Stimulated activated CD4-positive, alpha-beta T cell treated with anti-CD3 and anti-CD28 coated beads, Interleukin-1b, Interleukin-23, amount 100 ng/mL, for 1 hour (primary cell): ENCODE measurements at places on chromosomes 5 and 9.

DNA sequence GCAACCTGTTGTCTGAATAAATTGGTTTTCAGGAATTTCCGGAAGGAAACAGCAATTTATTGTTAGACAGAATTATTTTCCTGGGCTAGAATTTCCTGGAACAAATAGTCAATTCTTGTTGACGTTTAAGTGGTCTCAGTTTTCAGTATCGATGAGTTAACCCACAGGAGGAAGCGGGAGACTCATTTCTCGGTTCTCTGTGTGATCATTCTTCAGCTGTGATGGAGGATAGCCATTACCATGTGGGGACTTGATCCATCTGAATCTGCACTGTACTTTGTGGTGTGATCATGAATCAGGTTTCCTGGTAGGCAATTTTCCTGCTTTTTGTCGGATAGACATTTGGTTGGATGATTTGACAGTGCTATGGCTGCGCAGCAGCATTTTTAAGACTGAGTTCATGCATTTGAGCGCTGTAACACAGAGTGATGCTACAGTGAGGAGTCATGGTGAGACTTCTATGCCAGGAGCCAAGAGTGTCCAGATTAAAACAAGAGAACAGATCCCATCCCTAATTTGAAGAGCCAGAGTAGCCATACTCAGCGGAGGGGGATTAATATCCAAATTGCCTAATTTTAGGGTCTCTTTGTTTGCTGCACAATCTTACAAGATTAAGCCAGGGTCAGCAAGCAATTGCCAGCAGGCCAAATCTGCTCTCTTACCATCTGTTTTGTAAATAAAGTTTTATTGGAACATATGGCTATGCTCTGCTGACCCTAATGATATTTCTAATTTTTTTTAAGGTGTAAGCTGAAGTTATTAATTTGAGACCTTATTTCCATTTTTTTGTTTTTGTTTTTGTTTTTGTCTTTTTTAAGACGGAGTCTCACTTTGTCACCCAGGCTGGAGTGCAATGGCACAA is 355.9 kb downstream of the RAB3C start:
- DNase-seq: no peak

DNA sequence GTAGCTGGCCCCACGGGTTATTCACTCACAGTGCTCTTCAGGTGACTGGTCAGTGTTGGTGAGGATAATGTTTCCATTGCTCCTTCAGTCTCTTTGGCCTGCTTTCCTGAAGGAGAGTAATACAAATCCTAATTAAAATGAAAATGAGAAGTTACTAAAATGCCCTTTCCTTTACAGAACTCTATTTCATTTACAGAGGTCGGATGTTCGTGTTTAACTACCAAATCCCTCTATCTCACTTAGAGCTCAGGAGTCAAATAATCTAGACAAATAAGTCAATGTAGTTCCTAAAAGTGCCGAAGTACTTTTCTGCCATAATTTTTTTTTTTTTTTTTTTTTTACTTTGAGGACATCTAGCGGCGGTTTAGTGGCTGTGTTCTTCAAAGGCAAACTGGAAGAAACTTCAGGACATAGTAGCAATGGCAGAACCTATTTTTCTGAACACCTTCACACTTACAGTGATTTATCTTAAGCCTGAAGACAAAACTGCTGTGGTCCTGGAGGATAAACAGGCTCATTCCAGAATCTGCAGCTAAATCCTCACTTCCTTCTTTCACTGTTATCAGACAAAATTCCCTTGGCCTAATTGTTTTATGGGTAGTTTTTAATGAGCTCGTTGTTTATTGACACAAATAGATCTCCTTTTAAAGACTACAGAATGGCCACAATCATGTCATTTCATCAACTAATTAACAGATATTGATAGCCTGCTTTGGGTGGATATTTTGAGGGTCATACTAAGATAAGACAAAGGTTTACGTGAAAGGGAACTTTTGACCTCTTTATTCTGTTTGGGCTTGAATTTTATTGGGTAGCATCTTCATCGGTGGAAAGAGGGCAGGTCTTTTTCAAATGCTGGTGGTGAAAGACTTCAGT is 207.6 kb upstream of the DMRTA1 start:
- DNase-seq: no peak

DNA sequence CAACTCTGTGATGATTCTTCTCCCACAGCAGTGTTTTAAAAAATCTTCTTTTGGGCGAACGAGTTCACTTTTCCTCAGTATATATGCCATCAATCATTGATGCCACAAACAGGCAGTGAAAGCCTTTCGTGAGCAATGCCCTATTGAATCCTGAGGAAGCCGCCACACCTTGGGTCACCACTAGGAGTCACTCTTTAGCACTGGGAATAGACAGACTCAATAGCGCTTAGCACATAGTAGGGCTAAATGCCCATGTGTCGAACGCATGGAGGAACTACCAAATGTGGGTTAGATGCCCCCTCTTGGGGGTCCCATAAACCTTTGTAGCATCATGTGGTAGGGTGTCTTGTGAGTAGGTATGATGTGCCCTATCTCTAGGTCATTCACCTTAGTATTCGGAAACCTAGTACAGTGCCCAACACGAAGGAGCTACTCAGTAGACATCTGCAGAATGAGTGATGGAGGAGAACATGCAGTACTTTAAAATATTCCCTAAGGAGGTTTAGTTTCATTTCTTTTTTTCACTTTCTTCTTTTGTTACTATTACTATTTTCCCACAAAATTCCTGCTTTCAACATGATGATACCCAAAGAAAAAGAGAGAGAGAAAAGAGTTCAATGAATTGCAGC is 603.7 kb downstream of the BNC2 start:
- DNase-seq: no peak

DNA sequence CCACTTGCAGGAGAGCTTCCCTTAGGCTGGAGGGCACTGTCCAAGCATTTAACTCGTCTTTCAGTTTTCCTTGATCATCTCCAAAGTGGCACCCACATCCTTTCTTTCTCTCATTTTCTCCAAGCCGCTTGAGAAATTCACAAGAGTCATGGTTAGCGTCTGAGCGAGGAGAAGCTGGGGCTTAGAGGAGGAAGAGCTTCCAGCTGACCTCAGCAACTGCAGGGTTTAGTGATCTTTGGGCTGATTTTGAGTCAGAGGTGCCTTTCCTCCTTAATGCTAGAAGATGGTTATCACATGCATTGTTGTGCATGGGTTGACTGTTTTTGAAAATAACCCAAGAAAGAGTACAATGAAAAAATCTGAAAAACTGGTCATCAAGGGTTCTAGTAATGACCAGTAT is 134.7 kb downstream of the GADD45G start:
- DNase-seq: no peak

DNA sequence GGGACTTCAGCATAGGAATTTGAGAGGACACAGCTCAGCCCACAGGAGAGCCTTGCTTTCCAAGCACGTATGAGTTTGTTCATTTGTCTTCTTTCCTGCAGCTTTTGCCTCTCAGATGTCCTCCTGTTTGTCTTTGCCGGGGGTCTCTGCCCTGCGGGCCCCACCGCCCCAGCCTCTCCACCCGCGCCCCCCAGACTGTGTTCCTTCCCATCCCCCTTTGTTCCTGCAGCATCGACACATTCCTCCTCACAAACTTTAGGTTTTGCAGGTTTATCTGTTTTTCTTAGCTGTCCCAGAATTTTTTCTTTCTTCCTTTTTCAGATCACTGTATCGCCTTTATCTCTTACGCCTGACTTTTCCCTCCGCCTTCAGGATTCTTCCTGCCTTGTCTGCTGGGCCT is 18.9 kb downstream of the UBE2QL1 start:
- DNase-seq: no peak

DNA sequence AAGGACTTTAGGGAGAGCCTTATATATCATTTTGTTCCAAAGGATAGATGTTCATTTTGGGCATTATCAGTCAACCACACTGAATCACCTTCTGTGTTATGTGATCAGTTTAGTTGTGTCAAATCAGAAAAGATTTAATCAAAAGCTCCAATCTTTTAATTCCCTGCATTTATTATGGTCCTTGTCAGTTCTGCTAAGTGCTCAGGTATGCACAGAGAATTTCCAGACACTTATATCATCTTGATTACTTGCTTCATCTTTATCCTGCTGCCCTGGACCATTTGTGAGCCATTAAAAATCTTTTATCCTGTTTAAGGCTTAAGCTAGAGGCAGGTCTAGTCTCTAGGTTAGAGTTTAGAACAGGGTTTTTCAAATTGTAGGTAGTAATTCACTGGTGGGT is 179.1 kb downstream of the CWC27 start:
- DNase-seq: no peak

GRCh38 chr5:74865804-74866595 is at the start of gene FAM169A:
Gene FAM169A (minus strand): TSS chr5:74866387. CDS start chr5:74841676, 24,711 bp downstream.
- no peak for DNase-seq

DNA sequence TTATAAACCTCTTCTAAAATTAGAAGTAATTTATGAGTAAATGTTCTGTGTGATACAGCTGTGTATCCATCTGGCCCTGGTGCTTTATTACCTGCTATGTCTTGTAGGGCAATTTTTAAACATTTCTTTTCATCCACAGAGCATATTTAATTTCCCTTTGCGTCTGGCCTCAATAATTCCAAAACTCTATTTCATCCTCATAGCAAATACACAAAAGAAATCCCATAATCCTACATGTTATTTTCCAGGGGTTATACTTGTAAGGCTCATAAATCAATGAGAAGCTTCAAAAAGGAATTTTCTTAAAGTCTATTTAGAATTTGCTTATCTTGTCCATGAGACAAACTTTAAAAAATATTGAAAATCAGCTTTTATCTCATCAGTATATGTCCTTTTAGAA is 167.0 kb downstream of the TTC39B start:
- DNase-seq: no peak

DNA sequence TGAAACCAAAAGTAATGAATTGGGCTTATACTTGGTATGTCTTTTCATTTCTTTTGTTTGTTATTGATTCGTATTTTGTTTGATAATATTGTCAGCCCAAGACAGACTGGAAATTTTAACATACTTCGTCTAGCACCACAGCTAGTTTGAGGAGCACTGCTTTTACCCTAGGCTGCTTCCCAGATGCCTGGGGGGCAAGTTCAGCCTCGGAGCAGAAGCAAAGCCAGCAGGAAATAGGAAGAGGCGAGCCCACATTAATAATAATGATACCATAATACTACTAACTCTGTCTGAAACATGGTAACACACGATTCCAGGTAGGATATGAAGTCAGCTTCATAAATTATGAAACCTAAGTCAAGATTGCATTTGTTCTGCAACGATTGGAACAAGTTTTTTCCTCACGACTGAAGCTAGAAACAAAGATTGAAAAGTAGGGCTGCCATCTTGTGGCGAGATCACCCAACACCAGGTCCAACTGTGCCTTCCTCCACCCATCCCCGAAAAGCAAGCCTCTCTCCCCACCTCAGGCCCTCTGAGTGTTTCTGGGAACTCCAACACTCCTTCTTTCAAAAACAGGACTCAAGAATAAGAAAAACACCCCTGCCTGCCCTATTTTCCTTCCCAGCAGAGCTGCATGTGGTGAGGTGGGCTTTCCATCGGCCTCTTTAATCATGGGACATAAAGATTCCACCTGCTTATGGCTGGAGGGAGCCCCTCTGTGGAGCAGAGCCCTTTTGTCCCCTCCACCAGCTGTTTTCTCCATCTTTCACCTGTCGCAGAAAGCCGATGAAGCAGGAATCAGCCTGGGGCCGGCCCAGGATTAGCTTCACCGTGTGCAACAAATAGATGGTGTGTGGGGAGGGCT is 236.4 kb downstream of the CAAP1 start:
- DNase-seq: no peak

DNA sequence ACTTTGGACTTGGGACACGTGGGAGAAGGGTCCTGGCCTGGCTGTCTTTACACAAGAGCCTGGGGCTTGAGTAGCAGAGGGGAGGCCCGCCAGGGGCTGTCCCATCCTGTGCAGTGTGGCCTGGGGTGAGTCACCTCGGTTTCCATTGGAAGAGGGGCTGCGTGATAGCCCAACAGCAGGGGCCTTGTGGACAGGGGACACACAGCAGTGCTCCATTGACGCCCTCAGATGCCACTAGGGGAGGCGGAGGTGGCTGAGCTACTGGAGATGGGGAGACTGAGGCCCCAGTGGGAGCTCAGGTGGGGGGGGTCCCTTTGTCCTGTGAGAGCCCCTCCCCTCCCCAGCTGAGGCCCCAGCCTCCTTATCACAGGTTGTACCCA is 50.0 kb upstream of the RNU6ATAC start:
- DNase-seq: no peak

- no peak for DNase-seq
Observed at GRCh38 chr9:92480291-92480771, 2.0 kb downstream of the ASPN start.
